ENCODE measurements at places on chromosomes 6 and 20. TPM values are rescaled to one million over a fixed set of nuclear protein-coding genes. Genes with fewer than 3 reads are reported as not detected.

TRIM31 gene
- total RNA-seq = not detected

CAPN11 gene
- total RNA-seq = not detected

DNA sequence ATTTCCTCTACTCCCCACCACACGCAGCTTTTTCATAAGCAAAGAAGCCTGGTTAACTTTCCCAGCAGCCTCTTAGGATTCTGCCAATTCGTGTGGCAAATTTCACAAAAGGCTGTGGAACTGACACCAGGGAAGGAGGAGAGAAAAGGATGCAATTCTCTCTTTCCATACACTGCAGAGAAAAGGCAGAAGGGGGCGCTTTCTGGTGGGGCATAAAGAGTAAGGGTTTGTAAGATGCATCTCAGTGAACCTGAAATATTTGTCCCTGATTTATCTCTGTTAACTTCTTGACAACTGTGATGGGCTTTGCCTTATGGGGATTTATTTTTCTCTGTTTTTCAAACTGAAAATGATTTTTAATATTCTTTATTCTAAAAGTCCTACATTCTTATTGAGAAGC is 45.5 kb upstream of the GLP1R start:
- H3K27me3 ChIP-seq = peaks cover 54% of the 10 kb centered on the region
- no peak overlapping the region for H3K4me3 ChIP-seq
- H3K4me1 ChIP-seq = no peaks in the 10 kb centered on the region
- H3K27ac ChIP-seq = no peak overlapping the region

GRCh38 chr6:145428706-145429105 is 306.6 kb downstream of the EPM2A start:
- H3K4me1 ChIP-seq = no peaks in the 10 kb centered on the region
- H3K4me3 ChIP-seq = no peak overlapping the region
- peaks cover 3% of the 10 kb centered on the region for H3K27me3 ChIP-seq
- no peak overlapping the region for H3K27ac ChIP-seq

- H3K27me3 ChIP-seq = peaks cover 4% of the 10 kb centered on the region
- DNase-seq = no peak
- no peak overlapping the region for H3K27ac ChIP-seq
These were observed 316.9 kb upstream of the PRDM1 start for GRCh38 chr6:105769197-105769596.

GRCh38 chr20:32010101-32010500 is at the start of gene CCM2L:
Gene CCM2L, plus strand, starts transcription at chr20:32010438. Its CDS starts 17 bp downstream, at chr20:32010455.
- no peak for DNase-seq
- peaks cover 24% of the 10 kb centered on the region for H3K27me3 ChIP-seq
- H3K27ac ChIP-seq = no peak within 1 kb of the TSS
- H3K36me3 ChIP-seq = no peaks in the 10 kb centered on the region

DNA sequence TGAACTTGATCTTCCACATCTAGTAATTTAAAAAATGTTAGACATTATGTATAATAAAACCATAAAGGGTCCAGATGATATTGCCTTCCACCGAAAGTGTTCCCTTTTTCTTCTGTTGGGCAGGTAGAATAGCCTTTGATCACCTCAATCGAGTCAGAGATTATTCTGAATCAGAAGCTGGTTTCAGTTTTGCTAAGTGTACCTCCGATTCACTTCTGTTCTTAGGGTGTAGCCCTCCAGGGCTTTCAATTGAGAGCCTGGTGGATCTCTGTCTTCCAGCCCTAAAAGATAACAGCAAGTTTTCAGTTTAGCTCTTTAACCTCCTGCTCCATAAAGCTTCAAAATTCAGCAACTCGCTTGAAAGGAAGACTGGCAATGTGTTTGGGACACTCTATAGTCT is 21.1 kb upstream of the AIG1 start:
- H3K4me3 ChIP-seq = no peak overlapping the region
- no peaks in the 10 kb centered on the region for H3K4me1 ChIP-seq
- H3K27me3 ChIP-seq = peaks cover 18% of the 10 kb centered on the region
- H3K36me3 ChIP-seq = peaks cover 5% of the 10 kb centered on the region
- DNase-seq = no peak
- H3K27ac ChIP-seq = no peak overlapping the region

DNA sequence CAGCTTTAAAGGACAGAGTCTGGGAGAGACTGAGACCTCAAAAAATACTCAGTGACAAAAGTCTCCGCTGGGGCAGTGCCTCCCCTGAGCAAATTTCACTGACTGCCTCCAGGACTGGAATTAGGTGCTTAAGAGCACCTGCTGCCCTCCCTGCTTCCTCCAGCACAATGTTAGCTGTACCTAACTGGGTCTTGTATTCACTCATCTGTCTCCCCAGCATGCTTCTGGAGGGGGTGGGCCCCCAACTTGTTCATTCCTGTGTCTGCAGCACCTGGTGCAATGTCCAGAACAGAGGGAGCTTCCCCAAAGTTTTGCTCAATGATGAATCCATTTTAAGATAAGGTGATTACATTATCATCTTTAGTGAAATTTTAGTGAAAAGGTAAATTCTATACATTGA is 650.7 kb downstream of the KIF16B start:
- no peak overlapping the region for H3K4me3 ChIP-seq
- peaks cover 10% of the 10 kb centered on the region for H3K27me3 ChIP-seq
- DNase-seq = no peak
- H3K36me3 ChIP-seq = no peaks in the 10 kb centered on the region
- no peaks in the 10 kb centered on the region for H3K4me1 ChIP-seq

Data from chondrocyte (in vitro differentiated cells).